T47D (cell line): ENCODE measurements at places on chromosomes 1 and 21.

GRCh38 chr1:189429610-189430009 lies 1048.1 kb downstream of the BRINP3 start:
- no peak for DNase-seq

DNA sequence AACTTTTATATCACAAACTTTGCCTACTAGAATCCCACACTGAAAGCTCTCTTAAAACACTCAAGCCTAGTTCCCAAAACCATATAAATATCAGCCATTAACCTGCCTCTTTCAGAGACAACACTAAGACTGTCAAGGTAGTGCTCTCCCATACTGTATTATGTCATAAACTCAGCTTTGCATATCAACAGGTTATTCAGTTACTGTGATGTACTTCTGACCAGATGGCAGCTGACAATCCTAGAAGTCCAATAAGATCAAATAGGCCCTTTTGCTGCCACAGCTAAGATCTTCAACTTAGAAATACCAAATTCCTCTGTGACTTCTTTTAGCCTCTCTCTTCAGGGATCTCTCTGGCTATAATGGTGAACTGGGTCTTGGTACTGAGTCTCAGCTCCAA lies 97.2 kb downstream of the SPATA6 start:
- no peak for DNase-seq

DNA sequence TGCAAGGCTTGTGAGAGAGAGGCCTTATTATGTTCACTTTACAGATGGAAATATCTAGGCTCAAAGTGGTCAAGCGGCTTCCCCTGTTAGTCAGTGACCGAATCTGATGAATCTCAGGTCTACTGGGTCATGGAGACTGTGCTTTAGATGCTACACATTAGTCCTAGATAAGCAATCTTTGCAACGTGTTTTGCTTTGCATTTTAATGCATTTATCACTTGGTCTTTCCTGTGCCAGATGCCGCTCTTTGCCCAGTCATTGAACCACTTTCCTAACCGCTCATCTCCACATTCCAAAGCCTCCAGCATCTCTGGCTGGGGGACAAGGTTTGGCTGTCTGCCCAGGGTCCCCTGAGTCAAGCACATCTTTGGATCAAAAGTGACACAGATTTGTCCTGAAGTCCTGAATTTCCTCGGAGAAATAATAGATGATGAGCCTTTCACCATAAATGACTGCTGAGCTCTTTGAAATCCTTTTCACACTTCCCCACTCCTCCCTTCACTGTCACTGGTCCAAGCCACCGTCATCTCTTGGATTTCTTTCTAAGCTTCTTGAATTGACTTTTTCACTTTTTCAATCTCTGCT lies 96.0 kb upstream of the USP24 start:
- no peak for DNase-seq

- DNase-seq = no peak
Measured at GRCh38 chr1:224065455-224065854, 48.5 kb upstream of the FBXO28 start.

DNA sequence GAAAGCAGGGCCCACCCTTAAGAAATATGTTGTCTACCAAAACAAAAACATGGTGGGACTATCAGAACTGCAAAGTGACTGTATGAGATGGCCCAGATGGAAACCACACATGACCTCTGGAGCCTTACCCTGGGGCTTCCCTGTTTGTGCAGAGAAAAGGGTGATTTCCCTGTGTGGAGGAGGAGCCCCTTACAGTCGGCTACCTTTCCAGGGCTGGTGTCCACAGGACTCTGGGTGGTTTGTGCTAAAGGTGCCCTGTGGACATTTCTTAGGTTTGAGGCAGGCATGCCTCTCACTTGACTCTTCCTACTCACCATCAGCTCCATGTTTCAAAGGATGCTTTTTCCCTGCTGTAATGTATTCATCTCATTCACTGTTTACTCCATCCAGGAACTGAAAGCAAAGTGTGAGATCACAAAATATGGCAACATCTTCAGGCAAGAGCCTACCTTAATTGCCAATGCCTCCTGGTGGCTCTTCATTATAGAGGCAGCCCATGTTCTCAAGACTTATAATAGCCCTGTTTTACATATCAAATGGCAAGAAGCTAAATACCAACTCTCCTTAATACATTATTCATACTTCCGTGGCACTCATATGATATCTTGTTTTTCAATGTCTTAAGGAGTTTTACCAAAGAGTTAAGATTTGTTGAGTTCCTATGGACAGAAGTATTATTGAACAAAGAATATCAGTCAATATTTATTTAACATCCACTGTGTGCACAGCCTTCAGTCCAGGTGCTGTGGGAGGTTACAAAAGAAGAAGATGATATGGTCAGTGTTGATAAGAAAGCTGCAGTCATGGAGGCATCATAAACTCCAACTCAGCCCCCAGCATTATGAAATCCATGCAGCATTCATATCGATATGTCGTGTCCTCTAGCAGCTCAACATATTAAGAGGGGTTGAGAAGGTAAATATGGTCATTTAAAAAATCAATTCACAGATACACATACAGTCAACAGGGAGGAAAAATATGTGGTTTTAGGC lies 15.5 kb upstream of the TFF3 start:
- DNase-seq = no peak

DNA sequence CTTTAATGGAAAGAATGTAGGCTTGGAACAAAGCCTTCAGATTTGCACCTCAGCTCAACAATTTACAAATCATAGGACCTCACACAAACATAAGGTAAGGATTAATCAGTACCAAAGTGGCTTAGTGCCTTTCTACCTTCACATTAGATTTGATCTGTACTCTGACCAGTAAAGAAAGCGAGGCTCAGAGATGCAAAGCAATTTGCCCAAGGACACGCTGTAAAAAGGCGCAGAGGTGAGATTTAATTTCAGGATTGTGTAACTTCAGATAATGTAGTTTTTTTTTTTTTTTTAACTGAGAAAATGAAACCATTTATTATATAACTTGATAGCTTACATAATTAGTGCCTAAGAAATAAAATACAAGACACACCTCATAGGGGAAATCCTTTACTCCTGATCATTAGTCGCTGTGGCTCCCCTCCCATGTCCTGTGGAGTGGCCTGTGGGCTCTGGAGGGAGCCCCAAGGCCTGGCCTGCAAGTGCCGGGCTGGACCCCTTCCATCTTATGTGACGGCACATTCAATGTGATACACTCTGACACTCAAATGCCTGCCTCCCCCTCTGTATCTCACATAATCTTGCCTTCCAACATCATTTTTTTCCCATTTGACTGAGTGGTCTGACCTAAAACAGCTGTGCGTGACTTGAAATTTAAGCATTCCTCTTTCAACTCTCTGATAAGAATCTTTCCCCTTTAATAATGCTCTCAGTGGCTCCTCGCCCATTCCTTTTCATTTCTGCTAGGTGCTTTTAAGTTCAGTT lies 426.5 kb upstream of the DAB1 start:
- no peak for DNase-seq

DNA sequence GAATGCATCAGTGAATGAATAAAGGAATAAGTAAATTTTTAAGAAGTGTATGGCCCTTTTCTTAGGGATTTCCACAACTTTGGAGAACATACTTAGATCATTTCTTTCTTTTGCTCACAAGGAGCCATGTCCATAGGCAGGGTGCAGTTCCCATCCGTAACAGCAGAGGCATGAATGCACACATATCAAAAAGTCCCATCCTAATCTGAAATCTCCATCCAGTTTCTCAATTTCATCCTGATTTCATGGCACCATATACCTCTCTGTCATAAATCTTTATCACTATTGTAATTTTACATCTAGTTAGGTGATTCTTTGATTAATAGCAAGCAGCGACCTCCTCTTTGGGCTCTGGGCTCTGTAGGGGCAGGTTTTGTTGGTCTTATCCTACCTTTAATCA lies 359.2 kb downstream of the RRAGC start:
- no peak for DNase-seq

- no peak for DNase-seq
Measured at GRCh38 chr21:26167593-26167992, 3.0 kb downstream of the APP start.

- no peak for DNase-seq
Measured at GRCh38 chr1:222090103-222090502, 348.2 kb upstream of the DUSP10 start.

DNA sequence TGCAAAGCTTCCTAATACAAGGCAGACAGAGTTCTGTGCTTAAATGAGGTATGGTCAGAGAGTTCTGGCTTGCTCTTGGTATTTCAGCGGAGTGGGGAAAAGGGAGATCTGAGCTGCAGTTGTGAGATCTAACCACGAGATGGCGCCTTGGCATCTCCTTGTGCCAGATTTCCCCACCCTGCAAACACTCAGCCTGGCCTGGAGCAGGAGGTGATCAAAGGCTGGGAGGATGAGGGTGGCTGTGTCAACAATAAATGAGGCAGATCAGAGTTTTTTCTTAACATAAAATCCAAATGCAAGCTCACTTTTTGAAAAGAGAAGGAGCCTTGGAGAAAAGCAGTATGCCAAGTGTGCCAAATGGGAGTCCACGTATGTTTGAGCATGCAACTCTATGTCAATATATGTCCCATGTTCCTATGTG lies 4.1 kb upstream of the TFAP2E start:
- peak; percentile 74 for DNase-seq

- no peak for DNase-seq
Measured at GRCh38 chr21:33025106-33025488, 638 bp upstream of the OLIG2 start.

- no peak for DNase-seq
Measured at GRCh38 chr1:118302145-118302544, 117.1 kb upstream of the SPAG17 start.

GRCh38 chr1:42350086-42350485 lies 15.1 kb upstream of the FOXJ3 start:
- no peak for DNase-seq

DNA sequence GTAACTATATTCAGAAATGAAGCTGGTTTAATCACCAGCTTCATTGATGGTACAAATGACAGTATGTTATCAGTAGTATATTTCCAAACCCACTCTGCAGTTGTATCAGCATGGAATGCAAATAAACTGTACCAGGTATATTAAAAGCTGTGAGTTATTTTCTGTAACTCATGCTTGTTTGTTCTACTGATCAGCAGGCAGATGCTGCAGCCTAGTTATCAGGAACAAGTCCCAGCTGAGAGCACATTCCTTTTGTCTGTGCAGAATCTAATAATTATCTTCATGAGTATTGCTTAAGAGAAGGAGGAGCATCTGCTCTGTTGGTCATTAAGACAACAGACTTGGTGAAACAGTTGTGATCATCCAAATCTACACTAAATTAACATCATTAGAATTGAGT lies 1331.1 kb downstream of the MRPL39 start:
- no peak for DNase-seq

- no peak for DNase-seq
Measured at GRCh38 chr1:5458248-5458647, 534.0 kb downstream of the NPHP4 start.

DNA sequence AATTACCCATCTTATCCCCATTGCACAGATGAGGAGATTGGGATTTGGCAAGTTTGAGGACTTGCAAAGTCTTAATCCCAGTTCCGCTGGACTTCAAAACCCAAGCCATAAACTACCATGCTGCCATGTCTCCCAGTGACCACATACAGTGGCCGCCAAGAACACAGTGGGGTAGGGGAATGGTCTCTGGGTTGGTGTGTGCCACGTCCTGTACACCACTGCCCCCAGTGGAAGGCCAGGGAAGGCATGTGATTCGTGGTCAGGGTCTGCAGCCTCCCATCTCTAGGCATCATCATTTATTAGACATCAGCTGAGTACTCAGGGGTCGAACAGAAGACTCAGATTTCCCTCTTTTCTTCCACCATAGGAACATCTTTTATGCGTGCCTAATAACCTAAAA lies 76.0 kb downstream of the MAN1C1 start:
- no peak for DNase-seq

DNA sequence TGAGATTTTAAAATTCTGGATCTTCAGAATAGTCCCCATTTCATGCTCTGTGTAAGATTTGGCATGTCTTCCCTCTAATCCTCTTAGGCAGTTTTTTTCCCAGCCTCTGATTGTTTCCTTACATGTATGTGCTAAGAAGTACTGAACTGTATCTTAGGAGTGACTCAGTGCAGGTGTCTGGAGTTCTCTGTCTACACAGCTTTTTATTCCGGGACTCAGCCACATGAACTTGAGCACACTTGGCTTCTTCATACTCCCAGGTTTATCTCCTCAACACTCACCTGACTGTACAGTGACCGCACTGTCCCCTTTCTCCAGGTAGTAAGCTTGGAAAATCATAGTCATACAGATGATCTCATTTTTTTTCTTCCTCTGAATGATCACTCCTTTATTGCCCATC lies 50.7 kb downstream of the SYT14 start:
- DNase-seq = no peak
